ENCODE measurements at places on chromosomes 3 and 15. TPM values are rescaled to one million over a fixed set of nuclear protein-coding genes. Genes with fewer than 3 reads are reported as not detected.

The MME gene
- 670 TPM for total RNA-seq

The AP3B2 gene
- 0.23 TPM for total RNA-seq

The ALDH1A3 gene
- 604 TPM for total RNA-seq

The SCAMP5 gene
- total RNA-seq: 0.51 TPM

The FOXL2NB gene
- not detected for total RNA-seq

The KY gene
- 8.0 TPM for total RNA-seq

The POPDC2 gene
- 0.59 TPM for total RNA-seq

The SLC15A2 gene
- total RNA-seq: 0.59 TPM

The CHRNA7 gene
- total RNA-seq: not detected

The TF gene
- total RNA-seq: under 0.01 TPM

The NANOGP8 gene
- total RNA-seq: not detected
